ENCODE measurements at places on chromosomes 11 and 22. TPM values are rescaled to one million over a fixed set of nuclear protein-coding genes. Genes with fewer than 3 reads are reported as not detected.

Gene FAM76B
- 5.5 TPM for total RNA-seq

Gene H19
- 91.3 TPM for total RNA-seq

Gene OR8D1
- total RNA-seq: not detected

Gene CRYBA4
- total RNA-seq: not detected

Gene PIH1D2
- 0.41 TPM for total RNA-seq

Gene UBQLNL
- 0.53 TPM for total RNA-seq

Gene ZPR1
- 50.9 TPM for total RNA-seq

Gene ACRV1
- total RNA-seq: not detected

Gene ANO5
- total RNA-seq: 0.58 TPM

Gene NAA40
- total RNA-seq: 20.8 TPM

Gene XNDC1N
- total RNA-seq: 8.3 TPM

Gene KCNK7
- total RNA-seq: not detected

Gene OSBP2
- total RNA-seq: 15.4 TPM

Gene CBLIF
- total RNA-seq: not detected

Gene PATL1
- total RNA-seq: 16.2 TPM

Gene APOA5
- not detected for total RNA-seq

Gene RAB3IL1
- 3.7 TPM for total RNA-seq

Gene ZP1
- total RNA-seq: not detected

Gene NAALAD2
- total RNA-seq: 0.92 TPM

Gene GPHA2
- not detected for total RNA-seq

Gene MRGPRX4
- total RNA-seq: not detected

Gene TSSK2
- total RNA-seq: not detected

Gene INSC
- total RNA-seq: 0.18 TPM

Gene SPDYC
- not detected for total RNA-seq

Gene LRP4
- total RNA-seq: 7.5 TPM

Gene C1QTNF4
- 0.29 TPM for total RNA-seq

Gene P2RY6
- total RNA-seq: 1.1 TPM

Gene RBMXL2
- total RNA-seq: not detected

Gene TRIM5
- total RNA-seq: 42.2 TPM

Gene VPREB1
- total RNA-seq: not detected

Gene TRPM5
- not detected for total RNA-seq

Gene OR6A2
- total RNA-seq: 0.19 TPM

Gene CHRDL2
- total RNA-seq: not detected

Gene IGHMBP2
- 17.7 TPM for total RNA-seq

Gene PARVG
- not detected for total RNA-seq

Gene MIOX
- not detected for total RNA-seq

Data from glomerular endothelial cell (primary cell).